ENCODE measurements at places on chromosomes 5 and 9.
A peak's percentile ranks its signal among the peaks of the same experiment; 100 is the strongest.

DNA sequence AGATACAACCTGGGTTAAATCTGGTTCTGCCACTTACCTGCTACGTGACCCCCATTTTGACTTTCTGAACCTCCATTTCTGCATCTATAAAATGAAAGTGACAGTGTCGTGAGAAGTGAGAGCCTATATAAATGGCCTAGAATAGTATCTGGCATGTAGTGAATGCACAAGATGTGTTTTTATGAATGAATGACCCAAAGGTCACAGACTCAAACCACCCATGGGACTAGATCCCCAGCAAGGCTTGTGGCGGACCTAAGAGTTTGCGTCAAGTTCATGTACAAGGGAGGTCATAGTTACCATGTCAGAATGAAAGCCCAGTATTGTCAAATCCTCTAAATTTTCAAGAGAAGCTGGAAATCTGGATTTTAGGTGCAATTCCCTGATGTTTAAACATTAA, 11.2 kb upstream of the SETD9 start:
- no peak for DNase-seq

DNA sequence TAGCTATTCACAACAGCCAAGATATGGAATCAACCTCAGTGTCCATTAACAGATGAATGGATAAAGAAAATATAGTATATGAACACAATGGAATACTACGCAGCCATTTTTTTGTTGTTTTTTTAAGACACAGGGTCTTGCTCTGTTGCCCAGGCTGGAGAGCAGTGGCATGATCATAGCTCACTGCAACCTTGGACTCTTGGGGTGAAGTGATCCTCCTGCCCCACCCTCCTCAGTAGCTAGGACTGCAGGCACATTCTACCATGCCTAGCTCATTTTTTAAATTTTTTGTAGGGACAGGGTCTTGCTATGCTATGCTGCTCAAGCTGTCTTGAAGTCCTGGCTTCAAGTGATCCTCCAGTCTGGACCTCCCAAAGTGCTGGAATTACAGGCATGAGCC, 38.5 kb downstream of the CERT1 start:
- no peak for DNase-seq

DNA sequence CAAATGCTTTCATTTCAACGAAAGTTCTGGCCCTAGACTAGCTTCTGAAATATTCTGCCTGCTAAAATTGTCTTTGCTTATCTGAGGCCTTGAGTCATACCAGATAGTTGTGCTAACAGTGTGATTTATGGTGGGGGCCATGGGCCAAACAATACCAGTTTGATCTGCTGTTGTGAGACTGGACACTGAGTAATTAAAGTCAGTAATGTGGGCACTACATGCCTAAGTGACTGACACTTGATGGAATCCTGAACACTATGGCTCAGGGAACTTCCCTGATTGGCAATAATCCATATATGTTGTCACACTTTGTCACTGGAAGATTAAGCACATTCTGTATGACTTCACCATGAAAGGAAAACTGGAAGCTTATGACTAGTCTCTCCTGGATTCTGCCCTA, 127.6 kb upstream of the CYLC2 start:
- no peak for DNase-seq

DNA sequence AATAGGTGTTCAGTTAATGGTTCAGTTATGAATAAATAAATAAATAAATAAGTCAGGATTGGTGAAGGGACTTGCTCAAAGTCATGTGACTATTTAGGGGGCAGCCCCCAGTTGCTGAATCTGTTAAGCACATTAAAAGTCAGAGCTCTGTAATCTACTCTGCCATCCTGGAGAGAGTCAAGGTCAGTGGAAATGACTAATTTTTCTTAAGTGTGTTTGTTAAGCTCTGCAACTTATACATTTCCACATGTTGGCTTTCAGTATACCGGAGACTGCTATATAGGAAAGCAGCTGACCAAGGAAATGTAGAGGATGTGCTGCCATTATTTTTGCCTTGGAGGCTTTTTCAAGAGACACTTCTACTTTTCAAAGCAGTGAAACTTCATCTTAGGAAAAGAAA, 57.9 kb downstream of the KIAA1958 start:
- DNase-seq, result no peak

DNA sequence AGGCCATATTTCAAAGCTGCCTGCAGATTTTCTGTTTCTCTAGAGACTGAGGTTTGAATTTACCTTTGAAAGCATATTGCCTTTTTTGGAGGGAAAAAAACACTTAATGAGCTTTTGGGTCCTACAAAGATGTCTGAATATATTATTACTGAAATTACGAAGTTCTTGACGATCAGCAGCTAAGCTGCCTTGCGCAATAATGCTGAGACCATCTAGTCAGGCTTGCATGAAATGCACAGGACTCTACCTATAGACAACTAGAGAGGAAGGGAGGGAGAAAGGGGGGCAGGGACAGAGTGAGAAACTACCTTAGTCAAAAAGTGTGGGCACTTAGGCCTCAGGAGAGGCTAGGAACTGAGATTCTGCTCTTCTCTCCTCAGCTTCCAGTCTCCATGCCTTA, 175.9 kb upstream of the KIF2A start:
- no peak for DNase-seq

DNA sequence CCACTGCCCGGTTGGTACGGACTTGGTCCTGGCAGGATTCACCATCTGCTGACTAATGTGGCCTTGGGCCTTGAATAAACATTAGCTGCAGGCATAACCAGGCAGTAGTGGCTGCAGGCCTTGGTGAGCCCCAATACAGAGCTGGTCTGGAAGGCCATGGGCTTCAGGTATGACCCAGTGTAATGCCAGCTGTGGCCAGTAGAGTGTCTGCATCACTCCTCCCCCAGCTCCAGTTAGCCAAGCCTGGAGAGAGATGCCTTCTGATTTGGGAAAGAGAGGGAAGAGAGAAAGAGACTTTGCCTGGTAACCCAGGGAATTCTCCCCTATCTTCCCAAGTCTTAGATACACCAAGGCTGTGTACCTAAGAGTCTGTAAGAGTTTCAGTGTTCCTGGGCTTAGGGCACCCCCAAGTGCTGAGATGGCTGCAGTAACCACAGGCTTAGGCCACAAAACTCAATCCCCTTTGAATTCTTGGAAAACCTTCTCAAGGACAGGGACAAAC, 5.6 kb upstream of the C5 start:
- DNase-seq, result no peak

DNA sequence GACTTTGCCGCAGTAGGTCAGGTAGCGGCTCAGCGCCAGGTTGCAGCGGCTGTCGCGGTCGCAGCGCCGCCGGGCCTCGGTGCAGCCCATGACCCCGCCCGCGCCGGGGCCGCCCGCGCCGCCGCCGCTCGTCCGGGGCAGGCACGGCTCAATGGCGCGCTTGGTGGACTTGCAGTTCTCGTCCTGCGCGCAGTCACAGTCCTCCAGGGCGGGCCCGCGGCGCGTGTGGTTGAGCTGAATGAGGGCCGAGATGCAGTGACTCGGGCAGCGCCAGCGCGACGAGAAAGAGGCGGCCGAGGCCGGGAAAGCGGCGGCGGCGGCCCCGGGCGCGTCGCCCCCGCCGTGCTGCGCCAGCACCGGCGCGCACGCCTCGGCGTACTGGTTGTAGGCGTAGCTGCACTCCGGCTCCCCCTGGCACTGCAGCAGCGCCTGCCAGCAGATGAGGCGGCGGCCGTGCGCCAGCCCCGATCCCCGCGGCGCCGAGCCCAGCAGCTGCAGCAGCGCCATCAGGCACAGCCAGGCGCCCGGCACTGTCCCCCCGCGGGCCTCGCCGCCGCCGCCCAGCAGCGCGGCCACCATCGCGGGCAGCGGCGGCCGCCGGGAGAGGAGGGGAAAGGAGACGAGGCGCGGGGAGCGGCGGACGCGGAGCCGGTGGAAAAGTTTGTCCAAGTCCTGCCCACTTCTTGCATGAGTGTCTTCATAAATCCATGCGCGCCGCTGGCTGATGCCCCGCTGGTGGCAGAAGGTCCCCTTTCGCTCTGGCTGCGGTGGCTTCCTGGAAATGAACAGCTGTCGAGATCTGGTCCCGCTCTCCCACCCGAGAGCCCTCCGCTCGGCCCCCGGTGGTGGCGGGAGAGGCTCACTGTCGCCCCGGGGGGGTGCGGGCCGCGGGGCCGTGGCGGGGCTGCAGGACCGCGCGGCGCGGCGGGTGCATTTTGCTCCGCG, 833 bp downstream of the GAS1 start:
- DNase-seq, result peak; percentile 54

- no peak for DNase-seq
Observed at GRCh38 chr9:34452568-34452967, 5.8 kb downstream of the FAM219A start.

DNA sequence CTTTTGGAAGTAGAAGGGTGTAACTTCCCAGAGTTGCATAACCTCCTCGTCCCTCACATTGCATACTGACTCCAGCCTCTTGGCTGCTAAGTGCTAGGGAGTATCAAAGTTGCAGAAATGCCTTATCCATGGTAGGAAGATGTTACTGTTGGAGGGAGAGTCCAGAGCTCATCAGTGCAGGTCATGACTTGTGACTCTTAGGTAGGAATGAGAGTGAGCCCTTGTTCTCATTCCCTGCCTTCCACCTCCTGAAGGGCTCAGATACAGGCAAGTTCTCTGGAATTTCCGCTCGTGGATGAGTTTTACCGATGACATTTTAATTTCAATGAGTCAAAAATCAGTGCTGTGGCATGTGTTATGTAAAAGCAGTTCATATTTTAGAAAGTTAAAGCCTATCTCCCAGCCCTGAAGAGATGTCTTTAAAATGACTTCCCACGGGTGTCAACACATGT, 17.0 kb downstream of the IRX1 start:
- no peak for DNase-seq

GRCh38 chr5:57721226-57721625, 238.6 kb upstream of the ACTBL2 start:
- DNase-seq, result no peak

DNA sequence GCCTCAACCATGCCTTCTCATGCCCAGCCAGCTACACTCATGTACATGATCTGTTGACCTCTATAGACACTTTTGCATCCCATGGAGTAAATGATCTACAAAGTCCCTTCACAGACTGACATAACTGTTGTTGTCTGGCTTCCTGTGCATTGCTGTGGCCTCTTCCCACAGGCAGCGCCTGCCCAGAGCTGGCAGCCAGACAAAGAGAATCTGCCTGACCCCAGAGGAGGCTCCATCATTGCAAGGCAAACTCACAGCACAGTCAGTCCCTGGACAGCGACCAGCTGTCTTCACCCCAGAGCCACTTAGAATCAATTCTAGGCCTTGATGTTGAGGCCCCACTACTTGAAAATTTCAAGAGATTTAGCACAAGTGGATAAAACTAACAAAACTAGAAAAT, 65.5 kb downstream of the INSYN2B start:
- no peak for DNase-seq

GRCh38 chr5:96875791-96876291, 459 bp upstream of the ERAP2 start:
- DNase-seq, result no peak

GRCh38 chr9:14769230-14769571, 46.7 kb upstream of the CER1 start:
- DNase-seq, result no peak

- DNase-seq, result no peak
Observed at GRCh38 chr9:70340572-70340971, 73.9 kb downstream of the KLF9 start.

- DNase-seq, result no peak
Observed at GRCh38 chr5:150144246-150144801, 11.3 kb downstream of the PDGFRB start.

GRCh38 chr5:66701244-66701643, 105.1 kb downstream of the MAST4 start:
- DNase-seq, result no peak

- no peak for DNase-seq
Observed at GRCh38 chr9:16385590-16385989, 484.9 kb downstream of the BNC2 start.

Measured in activated T-cell treated with anti-CD3 and anti-CD28 coated beads for 4 hours (primary cell).